ENCODE measurements at places on chromosomes 5 and 9. TPM values are rescaled to one million over a fixed set of nuclear protein-coding genes. Genes with fewer than 3 reads are reported as not detected.

The SYNPO gene
- total RNA-seq = 1.4 TPM

The WWC1 gene
- total RNA-seq = 1.7 TPM

The LEAP2 gene
- total RNA-seq = 1.9 TPM

The CYLC2 gene
- total RNA-seq = not detected

The G3BP1 gene
- 555 TPM for total RNA-seq

The PCDHB16 gene
- not detected for total RNA-seq

The IL13 gene
- total RNA-seq = 12.5 TPM

The IFNW1 gene
- total RNA-seq = not detected

The BTNL3 gene
- total RNA-seq = not detected

The CER1 gene
- not detected for total RNA-seq

The SLC34A1 gene
- total RNA-seq = not detected

The NRARP gene
- total RNA-seq = 11.6 TPM

The IL33 gene
- total RNA-seq = not detected

The N4BP3 gene
- total RNA-seq = 7.6 TPM

The SPATA31A3 gene
- total RNA-seq = not detected

The DBH gene
- not detected for total RNA-seq

The GABBR2 gene
- not detected for total RNA-seq

The CDC20B gene
- total RNA-seq = not detected

The ANKRD20A1 gene
- 1.4 TPM for total RNA-seq

The UBE2B gene
- total RNA-seq = 104 TPM

The TMOD1 gene
- total RNA-seq = 1.2 TPM

The GRIA1 gene
- total RNA-seq = not detected

The SHC3 gene
- total RNA-seq = 0.03 TPM

The FOXD4L5 gene
- total RNA-seq = not detected

The PCDHGB4 gene
- total RNA-seq = 0.22 TPM

The GRXCR2 gene
- not detected for total RNA-seq

The PCDHA1 gene
- not detected for total RNA-seq

The IFNA6 gene
- total RNA-seq = not detected

The URM1 gene
- 93.3 TPM for total RNA-seq

The EGFL7 gene
- total RNA-seq = 4.3 TPM

The C5orf63 gene
- total RNA-seq = 5.4 TPM

The CARTPT gene
- not detected for total RNA-seq

The HSPB3 gene
- not detected for total RNA-seq

The PTPRD gene
- total RNA-seq = 0.28 TPM

The SLC4A9 gene
- not detected for total RNA-seq

The CYFIP2 gene
- total RNA-seq = 160 TPM

The DMRTA1 gene
- not detected for total RNA-seq

The MACROH2A1 gene
- total RNA-seq = 207 TPM

The HSPA9 gene
- 701 TPM for total RNA-seq

The UNC5A gene
- not detected for total RNA-seq

The USP20 gene
- total RNA-seq = 48.4 TPM

The HMHB1 gene
- total RNA-seq = not detected

The LCN9 gene
- not detected for total RNA-seq

The DOK3 gene
- 8.2 TPM for total RNA-seq

The BARHL1 gene
- not detected for total RNA-seq

The GMCL2 gene
- total RNA-seq = not detected

The RMRP gene
- 12,907 TPM for total RNA-seq

The NIPAL4 gene
- 5.0 TPM for total RNA-seq

The OR13C5 gene
- total RNA-seq = not detected

The PLAC8L1 gene
- total RNA-seq = 0.35 TPM

The TMEM245 gene
- total RNA-seq = 19.0 TPM

The SPTLC1 gene
- total RNA-seq = 63.1 TPM

The LHX6 gene
- total RNA-seq = not detected
